ENCODE measurements at places on chromosomes 7 and 10. TPM values are rescaled to one million over a fixed set of nuclear protein-coding genes. Genes with fewer than 3 reads are reported as not detected.

DNA sequence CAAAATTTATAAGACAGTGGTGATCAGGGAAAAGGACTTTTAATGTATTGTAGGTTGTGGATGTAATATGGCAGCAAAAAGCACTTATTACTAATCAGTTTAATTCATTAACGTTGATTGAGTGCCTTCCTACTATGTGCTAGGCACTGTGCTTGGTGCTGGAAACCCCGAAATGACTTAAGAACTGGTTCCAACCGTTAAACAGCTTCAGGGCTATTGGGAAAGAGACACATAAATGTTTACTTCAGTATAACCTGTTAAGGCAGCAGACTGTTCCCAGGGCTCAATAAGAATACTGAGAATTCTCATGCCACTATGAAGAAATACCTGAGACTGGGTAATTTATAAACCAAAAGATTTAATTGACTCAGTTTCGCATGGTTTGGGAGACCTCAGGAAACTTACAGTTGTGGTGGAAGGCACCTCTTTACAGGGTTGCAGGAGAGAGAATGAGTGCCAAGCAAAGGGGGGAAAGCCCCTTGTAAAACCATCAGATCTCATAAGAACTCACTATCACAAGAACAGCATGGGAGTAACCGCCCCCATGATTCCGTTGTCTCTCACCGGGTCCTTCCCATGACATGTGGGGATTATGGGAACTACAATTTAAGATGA, 1.1 kb upstream of the SLC25A13 start:
- DNase-seq: no peak

GRCh38 chr10:18059826-18060559, 80.2 kb upstream of the CACNB2 start:
- DNase-seq: no peak

GRCh38 chr10:19815731-19816410, 361 bp upstream of the PLXDC2 start:
- peak; percentile 23 for DNase-seq

GRCh38 chr7:155471718-155472117, 13.8 kb downstream of the EN2 start:
- DNase-seq: no peak

- DNase-seq: no peak
Observed at GRCh38 chr7:97219237-97219636, 101.7 kb downstream of the SDHAF3 start.

DNA sequence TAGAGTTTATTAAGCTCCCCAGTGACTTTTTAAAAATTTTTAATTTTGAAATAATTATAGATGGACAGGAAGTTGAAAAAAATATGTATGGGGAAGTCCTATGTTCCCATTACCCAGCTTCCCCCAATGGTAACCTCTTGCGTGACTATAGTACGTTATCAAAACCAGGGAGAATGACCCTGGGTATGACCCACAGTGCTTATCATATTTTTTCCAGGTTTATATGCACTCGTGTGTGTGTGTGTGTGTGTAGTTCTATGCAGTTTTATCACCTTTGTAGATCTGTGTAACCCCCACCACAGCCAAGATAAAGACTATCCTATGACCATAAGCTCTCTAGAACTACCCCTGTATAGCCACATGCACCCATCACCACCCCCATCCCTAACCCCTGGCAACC, 72.8 kb downstream of the TBXAS1 start:
- no peak for DNase-seq

DNA sequence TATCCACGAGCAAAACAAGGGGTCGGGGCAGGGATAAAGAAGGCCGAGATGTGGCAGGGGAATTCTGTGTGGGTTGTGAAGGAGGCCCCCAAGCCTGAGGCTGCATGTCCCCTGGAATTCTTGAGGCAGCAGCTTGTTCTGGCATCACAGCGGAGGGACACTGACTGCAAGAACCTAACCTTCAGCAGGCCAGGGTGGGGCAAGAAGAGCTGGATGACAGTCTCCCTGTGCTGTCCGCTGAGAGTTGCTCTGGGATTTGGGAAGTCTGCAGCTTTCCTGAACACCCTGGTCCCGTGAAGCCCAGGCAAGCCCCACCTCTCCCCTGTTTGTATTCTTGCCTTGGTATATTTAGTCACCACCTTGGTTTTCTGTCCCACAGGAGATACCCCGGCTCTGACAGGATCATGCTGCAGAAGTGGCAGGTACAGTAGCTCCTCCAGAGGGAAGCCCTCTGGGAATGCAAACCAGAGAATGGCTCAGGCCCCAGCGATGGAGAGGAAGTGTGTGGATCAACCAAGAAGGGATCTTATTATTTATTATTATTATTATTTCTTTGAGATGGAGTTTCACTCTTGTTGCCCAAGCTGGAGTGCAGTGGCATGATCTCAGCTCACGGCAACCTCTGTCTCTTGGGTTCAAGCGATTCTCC, 1.9 kb upstream of the LRRC18 start:
- DNase-seq: no peak

DNA sequence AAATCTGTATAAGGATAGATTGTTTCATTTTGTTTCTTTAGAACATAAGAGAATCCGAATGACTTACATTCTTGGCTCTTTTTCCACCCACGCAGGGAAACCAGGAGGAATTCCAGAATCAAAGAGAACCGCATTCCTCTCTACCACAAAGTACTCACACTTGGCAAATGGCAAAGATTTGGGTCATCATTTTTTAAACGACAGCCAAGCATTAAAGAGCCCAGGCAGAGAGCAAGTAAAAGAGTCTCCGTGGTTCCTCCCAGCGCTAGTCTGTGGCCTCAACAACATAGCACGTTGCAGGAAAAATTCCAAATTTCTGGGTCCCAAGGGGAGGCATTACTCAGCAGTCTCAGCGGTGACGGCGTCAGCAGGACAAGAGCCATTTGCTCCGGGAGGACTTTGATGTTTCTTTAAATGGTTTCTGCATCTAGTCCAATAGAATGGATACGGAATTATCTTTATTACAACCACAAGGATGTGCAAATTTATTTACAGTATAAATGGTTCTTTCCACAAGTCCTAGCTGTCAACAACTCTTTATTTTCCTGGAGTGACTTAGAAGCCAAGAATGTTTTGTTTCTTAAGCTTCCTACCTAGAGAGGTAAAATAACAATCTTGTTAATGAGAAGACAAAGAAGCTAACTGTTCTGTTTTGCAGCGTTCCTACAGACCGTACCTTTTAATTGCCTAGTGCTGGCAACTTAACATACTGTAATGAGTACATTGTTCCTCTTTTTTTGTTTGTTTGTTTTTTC, 232.5 kb downstream of the SKIDA1 start:
- DNase-seq: peak; percentile 94

GRCh38 chr7:1318051-1318450, 85.4 kb downstream of the UNCX start:
- no peak for DNase-seq

GRCh38 chr7:956031-956430, 1.6 kb upstream of the ADAP1 start:
- no peak for DNase-seq

- DNase-seq: peak; percentile 69
Observed at GRCh38 chr10:73889014-73889413, 14.7 kb upstream of the CAMK2G start.

- DNase-seq: no peak
Observed at GRCh38 chr7:95619921-95620320, 23.6 kb upstream of the PDK4 start.

The METTL27 gene
- total RNA-seq: 14.4 TPM

The SMO gene
- 15.8 TPM for total RNA-seq

The AOAH gene
- 1.4 TPM for total RNA-seq
